ENCODE measurements at places on chromosomes 7 and 10.

- DNase-seq, result no peak
Observed at GRCh38 chr10:67924136-67924535, 39.7 kb downstream of the SIRT1 start.

DNA sequence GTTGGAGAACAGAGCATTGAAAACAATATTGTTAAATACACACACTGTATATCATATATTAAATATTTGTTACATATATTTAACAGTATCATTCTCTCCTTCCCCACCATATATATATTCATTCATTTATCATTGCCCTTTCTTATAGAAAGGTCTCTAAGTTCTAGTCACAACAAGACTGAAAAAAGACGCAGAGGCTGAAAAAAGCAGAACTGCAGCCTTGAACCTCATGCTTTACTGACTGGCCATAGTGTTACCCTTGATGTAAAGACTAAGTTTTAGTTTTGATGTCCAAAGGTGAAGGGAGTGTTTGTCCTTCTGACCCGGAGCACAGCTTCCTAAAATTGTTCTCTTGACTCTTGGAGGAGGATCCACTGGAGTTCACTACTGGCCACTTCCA, 247.9 kb downstream of the PTEN start:
- DNase-seq, result no peak

DNA sequence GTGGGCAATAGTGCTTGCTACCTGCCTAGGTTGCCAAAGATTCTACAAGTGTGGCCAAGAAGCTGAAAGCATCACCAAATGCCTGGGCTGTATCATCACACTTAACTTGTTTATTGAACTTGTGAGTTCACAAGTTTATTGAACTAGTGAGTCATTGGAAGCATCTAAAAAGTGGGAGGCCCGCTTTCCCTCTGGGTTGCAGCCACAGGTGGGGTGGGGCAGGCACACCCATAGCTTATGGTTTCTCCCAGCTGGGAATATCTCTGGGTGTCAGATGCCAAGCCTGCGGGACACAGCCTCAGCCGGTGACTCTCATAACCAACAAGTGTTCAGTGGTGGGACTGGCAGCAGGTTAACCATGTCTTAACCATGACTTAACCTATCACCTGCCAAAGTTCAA, 145.9 kb upstream of the FAM13C start:
- DNase-seq, result no peak

GRCh38 chr10:129637846-129638245, 170.8 kb downstream of the MGMT start:
- DNase-seq, result no peak

GRCh38 chr7:141262101-141263090, 188.5 kb downstream of the TMEM178B start:
- no peak for DNase-seq

GRCh38 chr7:150938566-150938965, 39.6 kb downstream of the KCNH2 start:
- DNase-seq, result no peak

GRCh38 chr7:128827971-128828711, 2.1 kb upstream of the FLNC start:
- DNase-seq, result no peak

GRCh38 chr10:35497909-35498308, 107.2 kb upstream of the GJD4 start:
- DNase-seq, result no peak

- DNase-seq, result peak; percentile 5
Observed at GRCh38 chr7:138738551-138739335, 37.6 kb upstream of the SVOPL start.

DNA sequence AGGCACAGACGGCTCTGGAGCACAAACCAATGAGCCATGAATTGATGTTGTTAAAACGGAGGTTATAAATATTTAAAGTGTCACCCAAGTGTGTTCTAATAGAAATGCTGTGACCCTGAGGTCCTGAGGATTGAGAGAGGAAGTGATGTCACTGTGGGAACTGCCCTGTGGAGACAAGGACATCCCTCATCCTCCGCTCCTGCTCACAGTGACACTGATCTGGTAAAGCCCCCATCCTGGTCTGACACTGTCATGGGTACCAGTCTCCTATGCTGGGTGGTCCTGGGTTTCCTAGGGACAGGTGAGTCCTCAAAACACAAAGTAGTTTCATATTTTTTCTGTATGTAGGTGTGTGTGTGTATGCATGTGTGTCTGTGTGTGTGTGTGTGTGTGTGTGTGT, 237.9 kb upstream of the PRSS1 start:
- DNase-seq, result no peak

- DNase-seq, result no peak
Observed at GRCh38 chr7:134908289-134908688, 78.0 kb upstream of the AGBL3 start.

GRCh38 chr10:5484205-5484604, 15.2 kb downstream of the CALML5 start:
- DNase-seq, result peak; percentile 93

DNA sequence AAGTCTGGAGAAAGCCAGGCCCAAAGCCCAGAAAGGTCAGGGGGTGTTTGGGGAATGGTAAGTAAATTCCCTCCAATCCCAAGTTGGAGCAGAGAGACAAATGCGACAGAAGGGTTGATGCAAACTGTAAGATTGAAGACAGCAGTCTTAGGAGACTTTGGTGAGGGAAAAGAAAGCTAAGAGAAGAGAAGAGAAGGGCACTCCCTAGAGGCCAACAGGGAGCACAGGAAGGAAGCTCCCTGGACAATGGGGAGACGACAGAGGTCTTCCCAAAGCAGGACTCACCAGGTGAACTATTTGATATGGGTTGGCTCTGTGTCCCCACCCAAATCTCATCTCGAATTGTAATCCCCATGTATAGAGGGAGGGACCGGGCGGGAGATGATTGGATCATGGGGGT, 151.5 kb downstream of the KIF20B start:
- no peak for DNase-seq

DNA sequence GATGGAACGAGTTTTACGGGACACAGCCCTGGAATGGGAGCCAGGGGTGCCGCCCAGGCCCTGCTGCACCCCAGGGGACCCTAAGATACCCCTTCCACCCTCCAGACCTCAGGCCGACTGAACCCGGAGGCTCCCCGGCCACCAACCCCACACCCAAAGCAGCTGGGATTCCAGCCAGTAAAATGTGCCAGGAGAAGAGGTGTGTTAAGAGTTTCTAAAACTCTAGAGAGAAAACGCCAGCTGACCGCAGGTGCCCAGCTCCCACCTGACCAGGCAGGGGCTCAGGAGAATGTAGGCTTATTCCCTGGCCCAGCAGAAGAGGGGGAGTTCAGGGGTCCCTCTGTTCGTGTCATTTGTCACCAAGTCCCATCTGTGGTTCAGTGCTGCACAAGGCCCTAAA, 17.5 kb downstream of the NUDT1 start:
- no peak for DNase-seq

- DNase-seq, result no peak
Observed at GRCh38 chr7:19262826-19263225, 117.6 kb upstream of the FERD3L start.

Data from keratinocyte (primary cell).